G401 (cell line): ENCODE measurements at places on chromosomes 12 and 14. TPM values are rescaled to one million over a fixed set of nuclear protein-coding genes. Genes with fewer than 3 reads are reported as not detected.

DNA sequence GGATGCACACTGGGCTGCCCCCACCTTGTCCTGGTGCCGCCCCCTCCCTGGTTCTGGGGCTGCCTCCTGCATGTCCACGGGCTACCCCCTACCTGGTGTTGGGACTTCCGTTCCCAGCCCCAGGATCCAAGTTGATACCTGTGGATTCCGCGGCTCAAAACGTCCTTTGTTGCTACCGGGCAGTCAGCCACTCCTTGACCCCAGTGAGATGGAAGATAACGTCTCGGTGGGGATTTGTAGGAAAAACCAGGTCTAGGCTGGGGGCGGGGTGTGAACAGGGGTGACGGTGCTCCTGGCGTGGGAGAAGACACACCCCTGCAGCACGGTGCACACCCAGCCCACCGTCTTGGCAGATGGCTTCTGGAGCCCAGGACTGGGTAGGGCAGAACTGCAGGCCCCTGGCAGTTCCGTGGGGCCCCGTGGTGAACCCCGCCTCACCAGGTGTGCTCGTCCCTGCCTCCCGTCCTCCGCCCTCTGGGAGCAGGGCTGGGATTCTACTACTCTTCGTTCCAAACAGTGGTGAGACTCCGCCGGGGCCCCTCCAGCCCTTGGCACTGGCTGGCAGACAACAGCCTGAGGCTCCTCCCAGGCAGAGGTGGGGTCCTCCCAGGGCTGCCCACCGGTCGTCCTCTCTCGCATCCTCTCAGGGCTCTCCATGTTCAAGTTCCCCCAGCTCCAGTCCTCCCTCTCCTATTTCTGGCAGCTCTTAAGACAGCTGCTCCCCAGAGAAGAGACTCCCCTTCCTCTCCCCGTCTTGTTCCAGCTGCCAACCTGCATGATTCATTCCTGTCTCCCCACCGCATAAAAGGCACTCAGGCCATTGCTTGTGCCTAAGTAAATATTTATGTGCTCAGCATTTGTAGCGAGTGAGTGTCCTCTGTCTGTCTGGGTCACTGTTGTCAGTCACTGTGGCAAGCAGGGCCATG lies 75.5 kb downstream of the FBXL14 start:
- DNase-seq = no peak

DNA sequence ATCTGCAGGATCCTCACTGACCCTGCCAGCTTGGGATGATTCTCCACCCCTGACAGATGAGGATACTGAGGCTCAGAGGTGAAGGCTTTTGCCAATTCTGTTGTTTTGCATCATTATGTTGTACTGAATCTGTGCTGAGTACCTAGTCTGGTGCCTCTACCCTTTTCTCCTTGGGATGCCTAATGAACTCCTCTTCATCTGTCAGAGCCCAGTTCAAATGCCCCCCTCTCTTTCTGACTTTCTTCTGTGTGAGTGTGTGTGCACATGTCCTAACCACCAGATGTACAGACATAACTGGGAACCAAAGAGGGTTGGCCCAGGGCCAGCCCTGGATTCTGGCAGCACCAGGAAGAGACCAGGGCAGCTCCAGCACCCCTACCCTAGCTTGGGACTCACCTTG lies 22.8 kb downstream of the FOXN4 start:
- DNase-seq = no peak

DNA sequence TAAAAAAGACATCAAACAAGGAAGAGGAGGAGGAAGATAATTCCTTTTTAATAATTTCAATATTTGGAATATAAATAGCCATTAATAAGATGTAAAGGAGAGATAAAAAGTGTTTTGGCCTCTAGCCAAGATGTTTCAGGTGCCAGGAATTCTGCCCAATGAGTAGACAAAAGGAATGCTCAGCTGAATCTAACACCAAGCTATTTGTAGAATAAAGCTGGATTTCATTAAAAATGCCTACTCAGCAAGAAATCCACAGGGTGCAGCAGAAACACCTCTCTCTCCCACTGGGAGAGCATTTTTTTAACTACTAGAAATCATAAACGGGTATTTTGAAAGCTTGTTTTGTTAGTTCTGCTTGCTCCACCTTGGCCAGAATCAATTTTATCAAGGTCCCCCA lies 4.1 kb upstream of the STAB2 start:
- no peak for DNase-seq

DNA sequence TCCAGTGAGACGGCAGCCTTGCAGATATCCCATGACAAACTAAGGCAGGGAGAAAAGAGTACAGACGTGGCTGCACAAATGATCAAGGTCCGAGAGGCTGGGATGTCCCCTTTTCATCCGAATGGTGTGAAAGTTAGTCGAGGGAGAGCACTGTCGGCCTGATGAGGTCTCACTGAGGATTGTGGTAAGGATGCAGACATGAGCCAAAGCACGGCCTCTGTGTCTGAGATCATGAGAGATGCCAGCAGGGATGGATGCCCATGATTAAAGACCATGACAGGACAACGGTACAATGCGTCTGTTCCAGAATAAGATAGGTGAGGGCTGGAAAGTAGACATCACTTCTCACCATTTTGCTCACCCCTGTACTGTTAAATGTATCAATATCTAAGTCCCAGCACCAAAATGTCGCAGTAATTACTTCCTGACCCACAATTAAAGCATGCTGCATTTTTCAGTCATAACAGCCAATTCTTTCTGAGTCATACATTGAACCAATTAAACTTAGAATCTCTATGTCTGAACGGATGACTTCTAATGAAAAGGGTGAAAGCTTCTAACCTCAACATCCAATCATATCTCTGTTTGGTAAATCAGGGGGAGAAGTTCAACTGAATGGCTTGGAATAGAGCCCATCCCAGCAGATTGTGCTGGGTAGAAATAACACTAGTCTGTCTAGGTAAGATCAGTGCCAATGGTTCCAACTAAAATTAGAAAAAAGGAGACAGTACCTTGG lies 249.6 kb upstream of the SOX5 start:
- no peak for DNase-seq

- DNase-seq = no peak
Observed at GRCh38 chr12:114936148-114937079, 252.4 kb upstream of the TBX3 start.

GRCh38 chr12:44362947-44363346 lies 513.2 kb downstream of the NELL2 start:
- no peak for DNase-seq

Gene FSCB
- not detected in 2 replicates for total RNA-seq

Gene IFT81
- 15.3 and 36.1 TPM in 2 replicates for total RNA-seq

Gene GLT8D2
- total RNA-seq = 9.5 and 19.2 TPM in 2 replicates
